ENCODE measurements at places on chromosomes 1 and 21.

- peak; percentile 87 for DNase-seq
These were observed 2.3 kb upstream of the BCAN start for GRCh38 chr1:156639601-156640101.

DNA sequence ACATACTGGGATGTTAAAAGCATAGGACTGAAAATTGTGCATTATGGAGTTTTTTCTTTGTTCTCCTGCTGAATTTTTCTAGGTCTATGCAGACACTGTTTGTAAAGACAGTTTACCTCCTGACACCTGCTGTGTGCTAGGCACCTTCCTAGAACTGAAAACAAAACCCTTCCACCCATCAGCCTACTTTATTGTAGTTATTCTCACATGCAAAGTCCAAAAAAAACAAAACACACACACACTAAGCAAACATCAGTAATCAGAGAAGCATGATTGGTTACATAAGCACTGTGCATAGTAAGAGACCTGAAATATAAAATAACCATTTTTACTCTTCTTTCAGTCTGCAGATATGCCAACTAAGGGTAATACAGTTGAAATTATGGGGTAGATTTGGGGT is 195.1 kb downstream of the CRB1 start:
- no peak for DNase-seq

- DNase-seq: no peak
These were observed 443.4 kb upstream of the NCAM2 start for GRCh38 chr21:20554785-20555184.

DNA sequence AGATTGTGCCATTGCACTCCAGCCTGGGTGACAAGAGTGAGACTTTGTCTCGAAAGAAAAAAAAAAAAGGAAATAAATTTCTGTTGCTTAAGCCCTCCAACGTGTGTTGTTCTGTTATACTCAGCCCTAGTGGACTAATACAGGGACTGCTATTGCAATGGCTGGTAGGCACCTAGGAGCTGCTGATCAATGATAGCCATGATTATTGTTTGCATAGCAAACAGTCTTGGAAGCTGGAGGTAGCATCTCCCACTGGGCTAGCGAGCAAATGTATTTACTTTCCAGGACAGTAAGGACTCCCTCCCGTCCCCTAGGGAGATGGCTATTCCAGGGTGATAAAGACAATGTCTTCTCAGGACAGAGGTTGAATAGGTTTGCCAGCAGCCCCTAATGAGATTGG is 13.5 kb upstream of the TNFRSF8 start:
- DNase-seq: no peak

- DNase-seq: no peak
These were observed 332.7 kb downstream of the NEGR1 start for GRCh38 chr1:71949681-71950080.

DNA sequence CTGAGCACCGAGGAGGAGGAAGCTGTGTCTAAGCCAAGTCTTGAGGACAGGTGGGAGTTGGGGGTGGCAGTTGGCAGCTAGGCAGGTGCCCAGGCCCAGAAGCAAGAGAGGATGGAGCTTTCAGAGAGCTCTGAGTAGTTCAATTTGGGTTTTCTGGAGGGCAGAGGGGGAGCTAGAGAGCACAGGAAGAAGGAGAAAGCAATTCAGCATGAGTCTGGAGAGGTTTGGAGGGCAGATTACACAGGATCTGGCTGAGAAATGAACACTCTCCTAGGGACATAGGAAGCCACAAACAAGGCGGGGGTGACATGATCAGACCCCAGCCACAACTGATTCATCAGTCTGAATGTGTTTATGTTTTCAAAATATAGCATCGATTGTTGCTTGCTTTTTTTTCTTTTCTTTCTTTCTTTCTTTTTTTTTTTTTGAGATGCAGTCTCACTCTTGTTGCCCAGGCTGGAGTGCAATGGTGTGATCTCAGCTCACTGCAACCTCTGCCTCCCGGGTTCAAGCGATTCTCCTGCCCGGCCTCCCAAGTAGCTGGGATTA is 23.8 kb downstream of the PTPRF start:
- peak; percentile 60 for DNase-seq

DNA sequence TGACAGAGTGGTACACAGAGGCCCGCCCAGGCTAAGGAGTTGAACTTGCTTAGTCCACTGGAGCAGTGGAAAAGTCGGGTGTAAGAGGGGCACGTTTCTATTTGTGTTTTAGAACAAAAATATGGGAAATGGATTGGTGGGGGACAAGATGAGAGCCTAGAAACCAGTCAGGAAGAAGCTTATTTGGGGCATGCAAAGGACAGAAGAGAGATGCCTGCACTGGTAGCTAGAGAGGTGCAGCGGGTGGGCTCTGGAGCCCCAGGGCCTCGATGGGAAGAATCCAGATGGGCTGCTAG is 1.2 kb upstream of the LIN9 start:
- no peak for DNase-seq

GRCh38 chr1:28280977-28281381 is 21.7 kb downstream of the SESN2 start:
- DNase-seq: no peak

DNA sequence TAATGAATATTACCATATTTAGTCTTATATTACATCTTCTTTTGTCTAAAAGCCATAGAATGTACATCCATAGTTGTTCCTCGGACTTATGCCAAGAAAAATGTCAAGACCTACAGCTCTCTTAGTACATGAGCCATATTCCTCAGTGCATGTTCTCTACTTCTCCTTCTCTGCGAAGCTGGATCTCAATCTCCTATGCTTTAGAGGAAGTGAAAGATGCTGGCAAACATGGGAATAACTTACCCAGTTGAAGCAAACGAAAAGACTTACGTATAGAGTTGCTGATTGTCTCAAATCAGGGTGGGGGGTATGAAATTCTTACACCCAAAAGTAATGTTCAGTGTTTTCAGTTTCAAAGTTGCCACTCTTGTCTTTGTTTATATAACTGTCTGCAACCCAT is 32.7 kb downstream of the OR13G1 start:
- no peak for DNase-seq

DNA sequence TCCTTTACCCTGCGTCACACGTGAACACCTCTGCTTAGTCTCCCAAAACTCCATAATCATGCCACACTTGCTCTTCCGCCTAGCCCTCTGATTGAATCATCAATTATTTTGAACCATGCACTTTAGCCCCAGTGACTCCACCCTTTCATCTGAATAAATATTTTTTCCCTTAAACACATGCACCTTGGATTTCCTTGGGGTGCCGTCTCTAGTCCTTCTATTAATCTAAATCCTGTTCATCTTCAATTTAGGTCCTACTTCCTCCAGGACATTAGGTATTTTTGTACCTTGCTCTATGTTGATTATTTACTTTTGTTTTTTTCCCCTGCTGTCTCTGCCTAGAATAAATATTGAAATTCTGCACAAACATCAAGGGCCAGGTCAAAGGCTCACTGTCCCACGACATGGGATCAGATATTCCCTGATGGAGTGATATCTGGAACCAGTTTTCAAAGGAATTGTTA is 9.8 kb upstream of the CYP2J2 start:
- DNase-seq: no peak

DNA sequence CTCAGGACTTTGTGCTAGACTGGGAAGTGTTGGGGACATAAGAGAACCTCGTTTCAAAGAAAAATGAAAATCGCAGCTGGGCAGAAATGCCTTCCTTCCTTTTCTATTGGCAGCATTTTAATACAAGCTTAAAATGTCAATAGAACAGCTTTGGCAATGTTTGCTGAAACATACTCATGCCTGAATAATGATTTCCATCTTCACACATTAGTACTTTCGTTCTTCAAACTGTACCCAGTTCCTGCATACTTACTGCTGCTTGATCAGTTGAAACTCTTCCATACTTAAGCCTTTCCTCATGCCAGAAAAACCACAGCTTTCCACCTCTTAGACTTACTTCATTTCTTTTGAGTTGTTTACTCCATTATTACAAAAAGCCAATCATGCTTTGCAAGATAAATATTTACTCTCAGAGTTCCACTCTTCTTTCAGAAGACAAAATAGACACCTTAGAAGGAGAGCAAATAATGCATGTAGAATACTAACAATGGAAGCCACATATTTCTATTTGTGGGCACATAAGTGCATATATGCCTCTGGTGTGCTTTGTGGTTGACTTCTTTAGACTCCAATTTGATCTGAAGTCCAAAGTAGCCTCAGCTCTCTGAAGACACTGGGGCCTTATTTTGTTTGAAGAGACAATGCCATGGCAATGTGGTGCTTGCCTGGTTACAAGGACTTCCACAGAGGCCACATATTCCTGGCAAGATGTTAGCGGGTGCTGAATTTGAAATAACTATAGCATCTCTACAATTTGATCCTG is 22.7 kb upstream of the CD55 start:
- DNase-seq: no peak

GRCh38 chr1:58465825-58466629 is 80.5 kb downstream of the OMA1 start:
- no peak for DNase-seq

- no peak for DNase-seq
These were observed 22.3 kb upstream of the SPSB1 start for GRCh38 chr1:9270290-9270883.

DNA sequence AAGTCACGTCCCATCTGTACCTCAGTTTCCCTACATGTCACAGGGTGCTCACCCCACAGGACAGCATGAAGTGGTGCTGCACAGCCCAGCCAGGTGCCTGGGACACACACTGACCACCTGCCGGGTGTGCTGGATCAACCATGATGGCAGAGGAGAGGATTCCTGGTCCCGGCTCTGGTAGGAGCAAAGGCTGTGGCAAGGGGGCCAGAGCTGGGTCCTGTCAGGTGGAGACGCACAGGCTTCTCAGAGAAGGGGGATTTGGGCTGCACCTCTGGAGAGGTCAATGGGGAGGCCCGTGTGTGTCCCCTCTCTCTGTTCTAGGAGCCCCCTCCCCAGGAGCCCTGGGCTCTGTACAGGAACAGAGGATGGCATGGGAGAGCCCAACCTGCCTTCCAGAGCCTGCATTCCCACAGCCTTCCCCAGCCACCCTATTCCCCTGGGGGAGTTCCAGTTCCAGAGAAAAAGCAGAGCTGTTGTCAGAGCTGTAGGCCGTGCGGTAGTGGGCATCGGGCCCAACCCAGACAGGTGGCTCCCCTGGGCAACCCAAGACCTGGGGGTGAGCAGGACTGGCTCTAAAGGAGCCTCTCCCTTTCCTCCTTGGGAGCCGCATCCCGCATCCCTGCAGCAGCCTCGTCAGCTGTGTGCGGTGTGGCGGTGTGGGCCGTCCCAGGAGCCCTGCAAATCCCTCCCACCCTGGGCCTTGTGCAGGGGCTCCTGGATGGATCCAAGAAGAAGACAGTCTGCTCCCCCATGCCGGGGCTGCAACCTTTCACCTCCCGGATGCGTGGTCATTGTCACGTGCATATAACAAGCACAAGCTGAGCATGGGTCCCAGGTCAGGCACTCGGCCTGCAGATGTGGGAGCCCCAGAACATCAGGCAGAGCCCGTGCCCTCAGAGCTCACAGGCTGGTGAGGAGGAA is 2.9 kb upstream of the TFF3 start:
- no peak for DNase-seq

GRCh38 chr1:18649693-18650370 is 19.2 kb downstream of the PAX7 start:
- DNase-seq: no peak

DNA sequence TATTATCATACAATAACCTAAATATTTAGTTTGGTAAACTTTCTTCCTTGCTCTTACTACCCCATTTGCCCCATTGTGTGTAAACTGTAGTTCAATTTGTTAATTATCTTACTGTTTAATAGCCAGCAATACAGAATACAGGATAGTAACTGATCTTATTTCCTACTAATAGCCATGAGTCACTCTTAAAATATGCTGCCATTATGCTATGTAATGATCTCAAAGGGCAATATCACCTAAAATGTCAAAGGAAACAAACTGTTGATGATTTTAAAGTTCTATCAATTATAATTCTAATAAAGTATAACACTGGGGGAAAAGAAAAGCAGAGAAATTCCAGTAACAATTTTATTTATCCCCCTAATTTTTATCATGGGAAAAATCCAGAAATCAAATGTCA is 4.3 kb downstream of the SLC30A1 start:
- no peak for DNase-seq

DNA sequence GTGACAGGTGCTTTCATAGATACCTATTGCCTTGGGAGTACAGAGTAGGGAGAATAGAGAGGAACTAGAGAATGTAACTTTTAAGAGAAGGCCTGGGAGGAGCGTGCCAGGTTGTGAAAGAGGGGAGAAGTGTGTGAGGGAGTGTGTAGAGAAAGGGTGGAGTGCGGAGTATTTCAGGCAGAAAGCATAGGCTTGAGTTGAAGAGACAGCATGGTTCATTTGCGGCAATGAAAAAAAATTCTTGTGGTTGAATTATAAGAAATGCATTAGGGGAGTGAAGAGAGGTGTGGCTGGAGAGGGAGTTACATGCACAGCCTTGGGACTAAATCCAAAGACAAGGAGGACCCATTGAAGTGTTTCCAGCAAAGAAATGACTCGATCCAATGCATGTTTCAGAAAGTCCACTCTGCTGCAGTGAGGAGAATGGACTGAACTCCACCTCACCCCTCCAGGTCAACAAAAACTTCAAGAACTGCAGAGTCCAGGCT is 81.7 kb upstream of the ADAM30 start:
- DNase-seq: no peak

- peak; percentile 49 for DNase-seq
These were observed 151.4 kb downstream of the TGFB2 start for GRCh38 chr1:218496561-218496960.

DNA sequence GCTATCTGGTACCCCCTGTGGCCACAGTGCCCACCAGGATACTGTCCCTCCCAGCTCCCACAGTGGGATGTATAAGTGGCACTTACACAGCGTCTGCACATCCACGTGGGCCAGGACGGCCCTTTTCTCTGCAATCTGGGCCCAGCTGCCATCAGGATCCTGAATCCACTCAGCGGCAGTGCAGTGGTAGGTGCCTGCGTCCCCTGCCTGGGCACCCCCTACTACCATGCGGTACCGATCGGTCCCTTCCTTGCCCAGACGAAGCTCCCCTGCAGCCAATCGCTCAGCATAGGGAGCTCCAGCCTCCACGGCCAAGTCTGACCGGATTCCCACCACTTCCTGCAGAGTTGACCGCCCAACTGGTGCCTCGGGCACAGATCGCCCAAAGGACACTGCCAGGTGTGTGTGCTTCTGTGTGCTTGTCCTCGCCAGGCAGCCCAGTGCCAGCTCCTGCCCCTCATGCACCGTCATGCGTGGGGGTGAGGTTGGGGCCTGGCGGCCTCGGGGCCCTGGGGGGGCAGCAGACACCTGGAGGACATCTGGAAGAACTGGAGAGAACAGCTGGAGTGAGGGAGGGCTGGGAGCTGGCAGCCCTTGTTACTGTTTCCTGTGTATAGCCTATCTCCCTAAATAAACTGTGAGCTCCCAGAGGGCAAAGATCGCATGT is 4.7 kb downstream of the IGSF8 start:
- no peak for DNase-seq

GRCh38 chr1:17335821-17336710 is 28.1 kb downstream of the PADI4 start:
- DNase-seq: peak; percentile 38

DNA sequence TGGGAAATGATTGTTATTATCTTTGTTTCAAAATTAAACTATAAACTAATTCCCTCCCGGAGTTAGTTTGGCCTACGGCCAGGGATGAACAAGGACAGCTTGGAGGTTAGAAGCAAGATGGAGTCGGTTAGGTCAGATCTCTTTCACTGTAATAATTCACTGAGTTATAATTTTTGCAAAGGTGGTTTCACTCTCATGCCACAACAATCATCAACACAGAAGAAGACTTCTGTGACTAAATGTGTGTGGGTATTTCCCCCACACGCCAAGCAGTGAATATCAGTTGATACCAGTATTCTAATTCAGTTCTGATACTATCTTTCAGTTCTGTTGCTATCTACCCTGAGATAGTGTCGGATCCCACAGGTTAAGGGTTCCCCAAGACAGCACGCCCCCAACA is 215.1 kb downstream of the S1PR1 start:
- no peak for DNase-seq

Measured in H54 (cell line).